NCI-H187 (cell line): ENCODE measurements at places on chromosomes 12 and 14.

GRCh38 chr14:102472791-102473150 is 36.8 kb downstream of the ANKRD9 start:
- DNase-seq, result no peak

DNA sequence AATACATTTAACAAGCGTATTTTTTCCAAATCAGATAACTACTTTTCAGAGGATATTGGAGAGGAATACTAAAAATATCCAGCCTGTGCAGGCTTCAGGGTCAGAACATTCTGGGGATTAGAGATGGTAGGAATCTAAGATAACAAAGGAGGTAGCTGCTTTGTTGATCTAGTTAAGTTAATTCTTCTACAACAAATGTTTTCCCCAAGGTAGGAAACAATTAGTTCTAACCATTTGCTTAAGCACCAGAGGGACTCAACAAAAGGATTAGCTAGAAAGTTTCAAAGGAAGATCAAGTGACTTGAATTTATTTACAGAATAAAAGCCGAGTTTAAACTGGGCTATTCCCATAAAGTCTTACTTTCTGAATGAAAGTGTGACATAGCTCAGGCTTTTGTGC is 524.2 kb downstream of the TMTC2 start:
- no peak for DNase-seq

GRCh38 chr14:35299708-35300107 is 7.5 kb downstream of the PSMA6 start:
- DNase-seq, result no peak

DNA sequence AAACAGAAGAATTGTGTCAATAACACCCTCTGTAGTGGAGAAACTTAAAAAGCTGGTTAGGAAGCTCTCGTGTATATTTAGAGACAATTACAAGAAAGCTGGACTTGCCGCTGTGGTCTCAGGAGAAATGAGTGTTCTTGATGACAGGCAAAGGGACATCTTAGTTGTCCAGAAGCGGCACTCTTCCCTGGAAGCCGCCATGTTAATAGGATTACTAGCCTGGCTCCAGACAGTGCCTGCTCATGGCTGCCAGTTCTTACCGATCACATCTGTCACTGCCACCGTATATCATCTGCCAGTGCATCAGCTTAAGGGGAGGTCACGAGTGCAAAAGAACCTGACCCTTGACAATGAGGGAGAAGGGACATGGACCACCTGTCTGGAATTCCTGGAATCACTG is 48.9 kb downstream of the C14orf132 start:
- no peak for DNase-seq

- no peak for DNase-seq
Measured at GRCh38 chr12:115194857-115195256, 510.9 kb upstream of the TBX3 start.

- DNase-seq, result no peak
Measured at GRCh38 chr14:24959791-24960331, 90.1 kb downstream of the STXBP6 start.
